ENCODE measurements at places on chromosomes 2 and 18.

DNA sequence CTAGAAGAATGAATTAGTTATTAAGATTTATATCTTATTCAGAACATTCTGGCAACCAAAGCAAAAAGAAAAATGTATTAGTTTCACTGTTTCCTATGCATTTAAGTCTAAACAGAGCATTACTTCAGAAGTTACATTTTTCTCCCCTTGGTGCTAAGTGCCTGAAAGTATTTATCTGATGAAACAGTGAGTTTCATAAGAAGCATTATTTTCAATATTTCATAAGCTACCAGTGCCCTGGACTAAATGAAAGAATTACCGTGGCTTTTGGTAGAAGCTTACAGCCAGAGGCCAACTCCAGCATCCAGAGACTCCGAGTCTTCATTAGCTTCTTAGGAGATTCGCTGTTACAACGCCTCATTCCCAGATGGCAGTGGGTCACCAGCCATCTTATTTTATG lies 97.6 kb downstream of the LYPD6B start:
- DNase-seq, result no peak

GRCh38 chr2:207216457-207216856 lies 50.7 kb upstream of the KLF7 start:
- no peak for DNase-seq

DNA sequence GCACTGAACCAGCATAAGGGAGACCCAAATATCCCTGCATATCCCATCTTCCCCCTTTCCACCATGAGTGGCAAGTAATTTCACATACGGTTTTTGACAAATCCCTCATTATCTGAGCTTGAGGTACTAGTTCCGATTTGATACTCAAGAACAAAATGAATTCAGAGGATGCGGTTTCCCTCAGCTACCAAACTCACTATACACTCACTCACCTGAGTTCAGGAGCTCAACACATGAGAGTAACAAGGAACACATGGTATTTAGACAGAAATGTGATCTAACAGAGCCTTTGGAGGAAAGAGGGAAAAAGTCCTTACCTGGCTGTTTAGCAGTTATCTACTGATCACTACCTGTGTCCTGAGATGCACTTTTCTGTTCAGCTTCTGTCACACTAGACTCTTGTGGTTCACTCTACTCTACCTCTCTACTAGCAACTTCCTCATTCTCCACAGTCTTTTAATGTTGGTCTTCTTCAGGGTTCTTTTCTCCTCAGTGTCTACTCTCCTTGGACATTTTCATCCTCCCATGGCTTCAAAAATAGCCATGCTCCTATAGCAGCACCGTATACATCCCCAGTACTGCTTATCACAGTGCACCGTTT lies 25.1 kb downstream of the ASXL2 start:
- no peak for DNase-seq

GRCh38 chr2:171793691-171794678 lies 100.1 kb downstream of the SLC25A12 start:
- no peak for DNase-seq

- no peak for DNase-seq
Observed at GRCh38 chr2:26619521-26619951, 21.6 kb downstream of the CIB4 start.

- DNase-seq, result peak; percentile 34
Observed at GRCh38 chr2:161090411-161090810, 69.8 kb upstream of the TANK start.

DNA sequence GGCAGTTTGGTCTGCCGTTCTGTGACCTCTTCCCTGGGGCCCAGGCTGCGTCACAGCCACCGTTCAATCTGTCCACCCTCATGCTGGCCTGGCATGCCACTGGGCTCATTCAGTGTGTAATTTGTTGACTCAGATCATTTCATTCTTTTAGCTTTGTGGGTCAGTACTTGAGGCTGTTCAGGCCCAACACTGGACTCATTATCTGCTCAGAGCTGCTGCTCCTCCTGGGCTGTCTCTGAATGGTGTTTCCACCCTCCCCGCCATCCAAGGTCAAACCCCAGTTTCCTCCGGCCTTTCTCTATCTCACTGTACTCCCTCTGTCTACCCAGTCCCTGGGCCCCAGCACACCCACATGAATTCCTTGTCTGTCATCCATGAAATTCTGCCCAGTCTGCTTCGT lies 152.4 kb upstream of the NCK2 start:
- DNase-seq, result no peak

- no peak for DNase-seq
Observed at GRCh38 chr2:1621501-1621900, 122.8 kb downstream of the PXDN start.

- DNase-seq, result no peak
Observed at GRCh38 chr2:143410082-143410897, 281.1 kb downstream of the ARHGAP15 start.

GRCh38 chr2:120715353-120715752 lies 20.3 kb upstream of the GLI2 start:
- no peak for DNase-seq

DNA sequence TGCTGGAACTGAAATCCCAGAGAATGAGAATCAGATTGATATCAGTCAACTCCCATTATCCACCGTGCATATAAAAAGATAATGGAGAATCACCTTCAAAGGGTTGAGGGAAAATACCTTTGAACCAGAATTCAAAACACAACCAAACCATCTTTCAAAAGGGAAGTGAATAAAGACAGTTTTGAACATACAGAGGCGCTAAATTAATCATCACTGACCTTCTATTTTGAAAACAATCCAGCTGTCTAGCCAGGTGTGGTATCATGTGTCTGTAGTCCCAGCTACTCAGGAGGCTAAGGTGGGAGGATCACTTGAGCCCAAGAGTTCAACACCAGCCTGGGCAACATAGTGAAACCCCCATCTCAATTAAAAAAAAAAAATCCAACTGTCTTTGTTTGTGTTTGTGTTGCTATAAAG lies 63.6 kb downstream of the TRABD2A start:
- DNase-seq, result no peak

DNA sequence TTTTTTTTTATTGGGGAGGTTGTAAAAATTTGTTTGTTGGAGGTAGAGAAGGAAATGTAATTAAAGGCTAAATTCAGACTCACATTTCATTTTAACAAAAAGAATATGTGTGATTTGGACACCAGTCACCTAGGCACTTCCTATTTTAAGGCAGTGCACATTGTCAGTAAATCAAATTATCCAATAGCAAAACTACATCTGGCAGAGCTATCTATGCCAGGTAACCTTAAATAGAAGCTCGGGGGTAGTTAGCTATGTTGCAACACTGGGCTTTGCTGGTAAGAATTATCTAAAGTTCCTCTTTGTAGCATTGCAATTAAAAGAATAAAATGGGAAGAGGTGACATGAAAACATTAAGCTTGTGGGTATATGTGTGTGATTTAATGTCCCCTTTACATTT lies 1064.4 kb upstream of the ZEB2 start:
- no peak for DNase-seq

DNA sequence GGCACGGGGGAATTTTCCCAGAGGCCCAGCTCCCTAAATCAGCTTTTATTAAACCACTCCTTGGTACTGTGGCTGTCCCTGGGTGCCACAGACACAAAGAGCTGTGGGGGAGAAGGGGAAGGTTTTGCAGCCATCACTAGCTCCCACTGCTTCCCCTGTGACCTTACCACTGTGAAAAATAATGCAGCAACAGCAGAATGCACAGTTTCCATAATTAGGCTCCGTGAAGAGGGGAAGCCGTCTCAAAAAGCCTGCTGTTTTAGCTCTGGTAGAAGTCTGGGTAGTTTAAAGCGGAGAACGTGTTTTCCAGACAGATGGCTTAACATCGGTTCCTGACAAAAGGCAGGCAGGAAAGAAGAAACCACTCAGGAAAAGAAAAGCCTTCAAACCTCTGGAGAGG lies 27.5 kb upstream of the CAB39 start:
- no peak for DNase-seq

DNA sequence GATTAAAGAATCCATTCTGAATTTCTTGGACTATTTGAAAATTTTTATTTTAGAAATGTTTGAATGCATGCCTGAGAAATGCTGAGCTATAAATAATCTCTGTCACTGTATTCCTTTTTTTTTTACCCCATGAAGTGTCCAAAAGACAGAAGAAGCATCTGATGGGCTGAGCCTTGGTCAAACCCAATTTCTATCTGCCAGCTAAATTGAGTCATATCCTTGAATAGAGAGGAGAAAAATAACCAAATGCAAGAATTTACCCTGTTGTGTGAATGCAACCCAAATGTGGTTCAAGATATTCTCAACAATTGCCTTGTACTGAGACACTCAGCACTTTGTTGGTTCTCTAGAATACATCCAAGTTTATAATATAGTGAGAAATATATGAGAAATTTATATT lies 223.5 kb downstream of the UBE2E3 start:
- DNase-seq, result no peak

DNA sequence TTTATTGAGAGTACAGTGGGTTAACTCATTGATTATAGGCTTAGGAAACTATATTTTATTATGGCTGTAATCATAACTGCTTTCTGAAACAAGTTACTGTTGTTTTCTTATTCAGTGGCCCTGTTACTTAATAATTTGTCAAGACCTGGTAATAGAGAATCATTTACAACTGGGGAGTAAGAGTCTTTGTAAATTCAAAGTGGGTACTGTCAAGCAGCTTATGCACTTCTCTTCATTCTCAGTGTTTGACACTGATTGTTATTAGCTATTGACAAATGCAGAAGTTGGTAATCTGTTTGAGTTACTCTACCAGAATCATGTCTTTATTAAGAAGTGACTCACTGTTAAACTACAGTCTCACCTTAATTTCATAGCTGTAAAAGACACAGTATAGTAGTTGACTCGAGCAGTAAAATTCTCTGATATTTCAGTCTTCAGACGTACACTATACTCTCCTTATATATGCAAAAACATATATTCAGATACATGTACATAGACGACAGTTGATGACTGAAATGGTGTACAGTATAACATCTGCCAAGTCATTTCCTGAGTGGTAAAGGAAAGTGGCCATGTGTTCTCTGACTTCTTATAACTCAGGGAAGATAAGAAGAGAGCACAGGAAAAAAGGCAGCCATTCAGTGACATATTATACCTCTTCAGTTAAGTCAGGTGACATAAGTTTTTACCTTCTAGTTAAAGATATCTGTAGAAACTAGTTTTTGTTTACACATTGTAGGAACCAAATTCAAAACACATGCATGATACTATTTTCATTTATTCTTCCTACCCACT lies 36.0 kb upstream of the TTC27 start:
- no peak for DNase-seq

DNA sequence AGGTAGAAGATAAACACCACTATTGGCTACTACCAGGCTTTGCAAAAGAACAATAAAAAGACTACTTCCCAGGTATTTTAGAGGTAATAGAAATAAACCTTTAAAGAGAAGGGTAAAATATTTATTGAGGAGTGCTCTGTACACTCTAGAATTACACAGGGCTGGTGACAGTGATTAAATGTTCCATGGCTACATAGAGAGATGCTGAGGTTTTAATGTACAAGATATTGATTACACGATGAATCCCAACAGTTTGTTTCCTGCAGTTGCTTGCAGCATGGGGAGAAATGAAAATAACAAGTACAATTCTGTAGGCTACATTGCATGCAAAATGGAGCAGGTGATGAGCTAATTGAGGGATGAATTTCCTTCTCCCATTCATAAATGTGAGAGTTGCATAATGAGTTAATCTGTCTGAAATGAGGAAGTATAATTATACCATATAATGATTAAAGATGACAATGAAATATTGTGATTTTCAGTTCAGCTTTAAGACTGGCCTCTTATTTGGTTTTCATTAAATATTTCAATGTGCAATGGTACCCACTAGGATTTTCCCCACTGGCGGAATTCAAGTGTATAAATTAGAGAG lies 266.1 kb downstream of the SOCS6 start:
- DNase-seq, result no peak

GRCh38 chr2:219128396-219128795 lies 32.2 kb downstream of the NHEJ1 start:
- DNase-seq, result no peak

GRCh38 chr2:104468846-104469245 lies 385.1 kb upstream of the POU3F3 start:
- no peak for DNase-seq

GRCh38 chr2:127415593-127416505 lies 2.4 kb upstream of the PROC start:
- peak; percentile 80 for DNase-seq

- no peak for DNase-seq
Observed at GRCh38 chr2:64789466-64790320, 136.0 kb upstream of the SERTAD2 start.

- no peak for DNase-seq
Observed at GRCh38 chr2:104865096-104865470, 11.2 kb downstream of the POU3F3 start.

- DNase-seq, result no peak
Observed at GRCh38 chr2:183035298-183035953, 2.8 kb downstream of the NCKAP1 start.

DNA sequence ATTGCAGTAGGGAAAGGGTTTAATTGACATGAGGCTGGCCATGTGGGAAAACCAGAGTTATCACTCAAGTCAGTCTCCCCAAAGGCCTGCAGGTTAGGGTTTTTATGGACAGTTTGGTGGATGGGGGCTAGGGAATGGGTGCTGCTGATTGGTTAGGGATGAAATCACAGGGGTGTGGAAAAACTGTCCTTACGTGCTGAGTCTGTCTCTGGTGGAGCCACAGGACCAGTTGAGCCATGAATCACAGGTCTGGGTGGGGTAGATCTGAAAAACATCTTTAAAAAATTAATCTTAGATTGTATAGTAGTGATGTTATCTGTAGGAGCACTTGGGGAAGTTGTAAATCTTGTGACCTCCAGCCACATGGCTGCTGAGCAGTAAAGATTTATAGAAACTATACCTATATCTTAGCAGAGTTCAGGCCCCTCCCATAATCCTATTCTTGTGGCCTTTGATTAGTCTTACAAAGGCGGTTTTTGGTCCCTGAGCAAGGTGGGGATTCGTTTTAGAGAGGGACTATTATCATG lies 139.6 kb downstream of the COMMD1 start:
- no peak for DNase-seq

- no peak for DNase-seq
Observed at GRCh38 chr2:186887107-186888090, 38.4 kb upstream of the ZSWIM2 start.

- DNase-seq, result no peak
Observed at GRCh38 chr2:2587354-2587753, 256.3 kb upstream of the MYT1L start.

GRCh38 chr2:43370146-43370545 lies 143.7 kb upstream of the ZFP36L2 start:
- DNase-seq, result no peak

- DNase-seq, result no peak
Observed at GRCh38 chr18:74172697-74173433, 24.5 kb downstream of the TIMM21 start.

GRCh38 chr2:160561551-160562295 lies 68.1 kb upstream of the RBMS1 start:
- no peak for DNase-seq

DNA sequence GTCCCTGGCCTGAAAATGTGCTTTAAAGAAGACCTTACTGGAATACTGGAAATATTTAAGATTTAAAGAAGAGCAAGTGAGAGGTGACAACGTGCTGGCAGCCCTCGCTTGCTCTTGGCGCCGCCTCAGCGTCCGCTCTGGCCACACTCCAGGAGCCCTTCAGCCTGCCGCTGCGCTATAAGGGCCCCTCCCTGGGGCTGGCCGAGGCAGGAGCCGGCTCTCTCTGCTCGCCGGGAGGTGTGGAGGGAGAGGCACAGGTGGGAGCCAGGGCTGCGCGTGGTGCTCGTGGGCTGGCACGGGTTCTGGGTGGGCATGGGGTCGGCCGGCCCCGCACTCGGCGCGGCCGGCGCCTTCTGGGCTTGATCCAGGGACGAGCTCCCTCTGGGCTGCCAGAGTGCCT lies 2.9 kb upstream of the COQ10B start:
- no peak for DNase-seq

Data from stimulated activated naive CD4-positive, alpha-beta T cell (primary cell).